ENCODE measurements at places on chromosomes 5 and 9. TPM values are rescaled to one million over a fixed set of nuclear protein-coding genes. Genes with fewer than 3 reads are reported as not detected.

- DNase-seq, result no peak
Measured at GRCh38 chr5:35138232-35138631, 90.5 kb upstream of the AGXT2 start.

ANKDD1B gene
- total RNA-seq, result 8.0 TPM

MEIKIN gene
- not detected for total RNA-seq

DNA sequence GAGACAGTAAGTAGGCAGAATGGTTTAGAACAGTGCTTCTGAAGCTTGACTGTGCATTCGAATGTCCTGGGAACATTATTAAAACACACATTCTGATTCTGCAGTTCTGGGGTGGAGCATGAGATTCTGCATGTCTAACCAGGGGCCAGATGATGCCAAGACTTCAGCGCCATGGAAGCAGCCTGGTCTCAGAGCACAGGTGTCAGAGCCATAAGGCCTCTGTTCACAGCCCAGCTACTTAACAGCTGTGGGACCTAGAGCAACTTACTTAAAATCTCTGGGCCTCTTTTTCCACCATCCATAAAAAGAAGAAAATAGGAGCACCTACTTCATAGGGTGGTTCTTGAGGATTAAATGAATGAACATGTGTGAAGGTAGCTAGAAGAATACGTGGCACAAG is 84.0 kb downstream of the GNAQ start:
- DNase-seq, result no peak

DNA sequence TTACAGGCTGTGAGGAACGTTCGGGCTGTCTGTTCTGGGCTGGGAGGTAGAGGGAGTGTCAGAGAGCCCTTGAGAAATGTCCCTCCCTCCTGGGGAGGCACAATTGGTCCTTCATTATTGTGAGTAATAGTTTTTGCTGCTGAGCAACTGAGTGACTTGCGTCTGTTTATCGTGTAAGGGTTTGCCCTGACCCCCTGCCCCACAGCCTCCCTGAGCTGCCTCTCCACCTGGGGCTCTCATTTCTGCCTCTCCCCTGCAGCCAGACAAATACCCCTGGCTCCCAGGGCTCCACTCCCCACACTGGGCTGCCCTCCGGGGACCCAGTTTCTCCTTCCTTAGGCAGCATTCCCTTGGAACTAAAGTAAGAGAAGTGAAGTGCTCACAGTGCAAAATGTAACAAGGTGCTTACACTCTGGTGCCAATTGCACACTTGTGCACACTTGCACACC is 174.9 kb upstream of the MVB12B start:
- no peak for DNase-seq

DNA sequence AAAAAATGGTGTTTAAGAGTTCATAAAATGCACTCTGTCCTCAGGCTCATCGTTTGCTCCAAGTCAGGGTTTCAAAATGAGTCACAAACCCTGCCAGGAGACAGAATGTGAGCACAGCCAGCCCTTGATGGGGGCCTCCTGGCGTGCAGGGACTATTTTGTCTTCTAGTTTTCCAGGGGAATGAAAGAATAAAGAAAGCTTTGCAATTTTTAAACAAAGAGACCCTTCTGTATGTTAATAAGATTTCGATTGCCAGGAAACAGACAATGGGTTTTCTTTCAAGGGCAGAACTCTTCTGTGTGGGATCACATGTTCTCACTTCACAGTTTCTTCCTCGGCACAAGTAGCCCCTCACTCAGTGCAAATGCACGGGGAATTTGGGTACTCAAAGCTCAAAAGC is 121.4 kb upstream of the C6 start:
- DNase-seq, result no peak

DNA sequence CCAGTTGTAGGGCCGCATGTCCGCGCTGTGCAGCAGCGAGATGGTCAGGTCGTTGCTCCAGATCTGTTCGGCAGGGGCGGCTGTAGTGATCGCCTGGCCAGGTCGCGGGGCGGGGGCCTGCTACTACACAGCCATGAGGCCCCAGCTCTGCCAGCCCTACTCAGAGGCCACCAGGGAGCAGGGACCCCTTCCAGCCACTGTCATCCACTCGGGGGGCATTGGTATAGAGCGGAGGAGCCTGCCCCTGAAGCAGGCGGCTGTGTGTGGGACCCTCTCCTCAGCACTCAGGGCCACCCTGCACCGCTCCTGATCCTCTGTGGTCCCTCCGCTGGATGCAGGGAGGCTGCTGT is 1.7 kb downstream of the FBXW5 start:
- no peak for DNase-seq
